ENCODE measurements at places on chromosomes 7 and 10. TPM values are rescaled to one million over a fixed set of nuclear protein-coding genes. Genes with fewer than 3 reads are reported as not detected.

SLC26A3 gene
- not detected for total RNA-seq

YWHAG gene
- 351 TPM for total RNA-seq

CADPS2 gene
- total RNA-seq = 6.4 TPM

CALHM1 gene
- total RNA-seq = not detected

KAZALD1 gene
- total RNA-seq = 9.6 TPM

KCP gene
- total RNA-seq = 0.20 TPM

INA gene
- 26.9 TPM for total RNA-seq

- DNase-seq = no peak
These were observed at the start of gene CPA5 for GRCh38 chr7:130344271-130344866. Gene CPA5, plus strand, starts transcription at chr7:130344816. Its CDS starts 1,670 bp downstream, at chr7:130346486.

- DNase-seq = no peak
These were observed 167.6 kb downstream of the ZNF365 start for GRCh38 chr10:62541811-62542210.

GRCh38 chr7:106064771-106065574, 47.1 kb downstream of the SYPL1 start:
- DNase-seq = peak; percentile 95

GRCh38 chr7:106033735-106034134, 70.7 kb downstream of the CDHR3 start:
- DNase-seq = no peak

GRCh38 chr10:77563638-77564270, 73.9 kb downstream of the KCNMA1 start:
- DNase-seq = no peak

- no peak for DNase-seq
These were observed 56.1 kb upstream of the ADO start for GRCh38 chr10:62748386-62748785.

DNA sequence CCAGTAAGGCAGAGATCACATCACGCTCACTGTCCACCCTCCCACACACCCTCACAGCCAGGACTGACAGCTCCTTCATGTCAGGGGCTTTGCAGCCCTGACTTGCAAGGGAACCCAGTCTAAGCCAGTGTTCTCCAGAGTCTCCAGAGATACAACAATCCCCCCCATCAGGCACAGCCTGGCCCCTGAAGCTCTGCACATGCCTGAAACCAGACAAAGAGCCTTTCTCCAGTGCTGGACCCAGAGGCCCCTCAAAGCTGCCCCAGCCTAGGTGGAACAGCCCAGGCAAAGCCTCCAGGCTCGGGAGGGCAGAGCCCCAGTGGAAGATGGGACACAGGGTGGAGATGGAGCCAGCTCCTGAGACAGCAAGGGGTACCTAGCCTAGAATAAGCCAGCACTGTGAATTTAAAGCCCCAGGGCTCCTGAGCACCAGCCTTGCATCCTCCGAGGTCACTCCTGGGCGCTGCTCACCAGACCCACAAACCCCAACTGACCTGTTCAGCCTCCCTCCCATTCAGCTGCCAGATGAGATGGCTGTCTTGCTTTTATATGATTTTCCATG, 50.2 kb downstream of the GRID1 start:
- DNase-seq = no peak

GRCh38 chr7:98295467-98296192, 14.1 kb downstream of the BRI3 start:
- DNase-seq = no peak

GRCh38 chr10:119644205-119644814, 6.9 kb upstream of the BAG3 start:
- no peak for DNase-seq

- no peak for DNase-seq
These were observed 130.4 kb upstream of the GHITM start for GRCh38 chr10:84008878-84009277.

DNA sequence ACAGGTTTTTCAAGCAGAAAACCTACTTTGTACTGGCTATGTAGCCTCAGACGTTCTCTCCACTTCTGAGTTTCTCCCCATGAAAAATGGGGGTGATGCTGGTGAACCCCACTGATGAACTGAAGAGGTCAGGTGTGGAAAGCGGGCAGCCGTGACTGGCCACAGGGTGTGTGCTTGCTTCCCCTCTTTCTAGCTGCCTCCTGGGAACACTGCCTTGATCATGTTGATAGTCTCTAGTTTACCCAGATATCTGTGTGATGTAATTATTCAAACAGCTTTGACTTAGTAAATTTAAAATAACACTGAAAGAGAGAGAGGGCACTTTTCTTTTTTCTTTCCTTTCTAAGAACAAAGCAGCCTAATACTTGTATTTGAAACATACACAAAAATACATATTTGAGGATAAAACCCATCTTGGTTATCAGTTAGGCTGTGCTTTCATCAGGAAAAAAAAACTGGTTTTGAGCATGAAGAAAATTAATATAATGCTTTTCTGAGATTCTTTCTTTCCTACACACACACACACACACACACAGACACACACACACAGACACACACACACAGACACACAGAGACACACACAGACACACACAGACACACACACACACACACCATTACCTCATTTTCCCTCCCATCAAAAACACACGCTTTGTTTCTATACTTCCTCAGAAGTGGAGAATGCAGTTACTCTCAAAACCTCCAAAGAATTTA, 76.7 kb downstream of the MACC1 start:
- peak; percentile 16 for DNase-seq

- no peak for DNase-seq
These were observed 154.0 kb downstream of the CCDC3 start for GRCh38 chr10:12847361-12847975.

DNA sequence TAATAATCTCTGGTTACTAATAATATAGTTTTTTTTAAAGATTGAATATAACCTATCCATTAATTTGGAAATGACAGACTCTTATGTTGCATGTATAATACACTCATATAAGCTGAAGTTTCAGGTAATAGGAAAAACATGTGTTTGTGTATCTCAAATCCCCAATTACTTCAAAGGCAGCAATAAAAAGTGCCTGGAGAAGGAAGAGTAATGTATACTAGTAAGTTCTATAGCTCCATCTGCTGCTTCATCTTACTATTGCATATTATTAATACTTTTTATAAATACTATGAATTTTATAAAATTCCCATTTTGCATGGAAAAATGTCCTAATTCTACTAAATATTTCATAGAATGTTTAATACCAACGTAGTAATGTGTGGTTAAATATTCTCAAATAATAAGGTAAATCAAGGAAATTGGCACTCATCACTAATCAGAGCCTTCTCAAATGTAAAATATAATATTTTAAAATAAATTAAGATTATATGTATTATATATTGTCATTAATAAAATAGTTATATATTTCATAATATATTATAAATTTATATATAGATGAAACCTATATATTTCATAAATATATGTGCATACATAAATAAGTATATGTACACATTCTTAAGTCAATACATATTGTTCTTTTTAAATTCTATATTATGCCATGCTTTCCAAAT, 311.9 kb downstream of the HGF start:
- peak; percentile 35 for DNase-seq

DNA sequence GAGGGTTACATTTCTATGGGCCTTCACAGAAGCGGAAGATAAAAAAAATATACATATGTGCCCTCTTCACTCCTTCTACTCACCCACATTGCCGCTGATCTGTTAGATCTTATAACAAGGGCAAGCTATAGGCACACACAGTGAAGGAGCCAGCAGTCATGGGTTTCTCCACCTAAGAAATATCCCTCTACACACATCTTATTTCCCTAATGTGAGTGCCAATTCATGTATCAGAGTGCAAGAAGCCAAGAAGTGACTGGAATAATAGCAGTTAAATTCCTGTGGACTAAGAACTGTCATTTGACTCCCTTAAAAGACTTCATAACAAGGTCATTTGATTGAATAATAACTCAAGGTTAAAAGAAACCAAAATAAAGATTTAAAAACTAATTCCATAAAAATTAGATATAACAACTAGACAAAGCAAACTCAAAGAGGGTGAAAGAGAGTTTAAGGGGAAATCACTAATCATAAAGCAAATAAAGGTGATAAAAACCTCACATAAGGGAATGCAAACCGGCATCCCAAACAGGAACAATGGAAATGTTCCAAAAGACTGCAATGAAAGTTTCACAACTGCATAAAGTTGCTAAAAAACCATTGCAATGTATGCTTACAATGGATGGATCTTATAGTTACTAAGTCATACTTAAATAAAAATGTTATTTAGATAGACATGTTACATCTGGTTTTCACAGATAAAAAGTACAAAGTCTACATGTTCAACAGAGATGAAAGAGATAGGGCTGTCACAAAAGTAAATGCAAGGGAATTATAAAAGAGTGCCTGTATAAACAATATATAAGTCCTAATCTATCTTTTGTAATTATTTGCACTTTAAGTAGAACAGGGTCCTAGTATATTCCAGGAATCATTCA, 42.8 kb downstream of the ARHGAP21 start:
- peak; percentile 72 for DNase-seq

DNA sequence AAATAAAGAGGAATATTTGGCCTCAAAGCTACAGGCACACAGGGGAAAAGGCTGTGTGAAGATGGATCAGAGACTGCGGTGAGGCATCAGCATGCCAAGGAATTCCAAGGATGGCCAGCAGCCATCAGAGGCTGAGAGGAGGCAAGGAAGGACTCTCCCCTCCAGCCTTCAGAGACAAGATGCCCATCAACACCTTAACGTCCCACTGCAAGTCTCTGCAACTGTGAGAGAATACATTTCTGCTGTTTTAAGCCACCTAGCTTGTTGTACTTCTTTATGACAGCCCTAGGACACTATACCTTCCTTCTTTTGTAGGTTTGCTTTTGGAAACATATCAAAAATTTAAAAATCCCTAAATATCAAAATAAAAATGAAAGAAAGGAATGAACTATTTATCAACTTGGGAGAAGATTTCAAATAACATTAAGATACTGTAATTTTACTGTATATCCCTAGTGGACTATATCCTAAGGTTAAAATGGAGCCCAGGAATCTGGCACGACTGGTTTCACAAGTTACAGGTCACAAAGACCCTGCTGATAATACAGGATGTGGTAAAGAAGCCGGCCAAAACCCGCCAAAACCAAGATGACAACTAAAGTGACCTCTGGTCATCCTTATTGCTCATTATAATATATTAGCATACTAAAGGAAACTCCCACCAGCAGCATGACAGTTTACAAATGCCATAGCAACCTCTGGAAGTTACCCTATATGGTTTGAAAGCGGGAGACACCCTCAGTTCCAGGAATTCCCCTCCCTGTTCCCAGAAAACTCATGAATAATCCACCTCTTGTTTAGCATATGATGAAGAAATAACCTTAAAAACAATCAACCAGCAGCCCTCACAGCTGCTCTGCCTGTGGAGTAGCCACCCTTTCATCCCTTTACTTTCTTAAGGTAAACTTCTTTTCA, 185.2 kb downstream of the AVL9 start:
- peak; percentile 86 for DNase-seq

DNA sequence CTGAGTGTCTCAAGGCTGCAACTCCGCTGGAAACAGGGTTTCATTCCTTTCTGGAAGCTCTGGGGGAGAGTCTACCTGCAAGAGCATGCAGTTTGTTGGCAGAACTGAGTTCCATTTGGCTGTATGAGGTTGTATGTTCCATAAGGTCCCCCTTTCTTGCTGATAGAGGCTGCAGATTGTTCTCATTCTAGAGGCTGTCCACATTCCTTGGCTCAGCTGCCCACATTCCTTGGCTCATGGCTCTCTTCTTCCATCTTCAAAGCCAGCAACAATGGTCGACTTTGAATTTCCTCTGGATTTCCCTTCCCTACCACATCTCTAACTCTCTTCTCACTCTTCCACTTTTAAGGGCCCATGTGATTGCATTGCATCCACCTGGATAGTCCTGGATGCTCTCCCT, 147.3 kb upstream of the CDCA7L start:
- peak; percentile 55 for DNase-seq

- DNase-seq = no peak
These were observed 128.1 kb upstream of the NANOS1 start for GRCh38 chr10:118901380-118901779.

- DNase-seq = no peak
These were observed 11.8 kb upstream of the PRKAR1B start for GRCh38 chr7:738723-739454.

GRCh38 chr7:150969475-150969874, 8.6 kb downstream of the KCNH2 start:
- DNase-seq = no peak
